ENCODE measurements at places on chromosomes 13 and 19.

GRCh38 chr19:50803633-50804419, 13.6 kb downstream of the ACP4 start:
- no peak for DNase-seq

- DNase-seq = no peak
Measured at GRCh38 chr13:77619655-77620054, 77.8 kb upstream of the SLAIN1 start.

GRCh38 chr13:97030705-97031452, 36.6 kb upstream of the OXGR1 start:
- DNase-seq = no peak

DNA sequence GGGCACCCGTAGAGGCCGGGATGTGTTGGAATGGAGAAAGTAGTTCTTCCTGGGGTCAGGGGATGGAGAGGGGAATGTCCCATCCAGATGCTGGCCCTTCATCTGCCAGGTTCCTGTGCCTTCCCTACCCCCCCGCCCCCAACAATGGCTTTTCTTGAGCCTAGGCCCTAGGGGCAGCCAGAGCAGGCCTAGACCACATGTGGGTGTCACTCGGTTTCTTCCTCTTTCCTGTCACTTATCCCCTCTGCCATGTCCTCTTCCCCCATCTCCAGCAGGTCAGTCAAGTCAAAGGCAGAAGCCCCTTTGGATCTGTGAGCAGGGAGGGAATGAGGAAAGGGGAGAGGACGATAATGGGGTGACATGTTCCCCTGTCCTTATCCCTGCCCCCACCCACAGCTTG, 36.4 kb downstream of the LYL1 start:
- no peak for DNase-seq

- no peak for DNase-seq
Measured at GRCh38 chr13:23701636-23702035, 131.4 kb downstream of the TNFRSF19 start.

- DNase-seq = no peak
Measured at GRCh38 chr13:80824229-80824628, 483.3 kb upstream of the SPRY2 start.

DNA sequence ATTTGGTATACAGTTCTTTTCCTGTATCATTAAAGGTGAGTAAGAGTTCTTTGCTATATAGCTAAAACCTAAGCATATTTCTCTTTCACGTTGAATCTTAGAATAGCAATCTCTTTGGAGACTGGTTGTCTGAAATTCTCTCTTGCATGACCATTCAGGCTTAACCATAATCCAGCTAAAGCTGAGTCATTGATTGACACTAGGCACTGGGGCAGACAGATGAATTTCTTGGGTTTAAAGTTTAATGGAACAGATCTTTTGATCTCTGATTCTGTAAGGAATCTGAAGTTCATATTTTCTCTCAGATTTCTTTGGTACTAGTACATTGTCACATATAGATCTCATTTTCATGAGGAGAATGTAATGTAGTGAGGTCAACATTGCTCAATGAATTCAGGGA, 397.3 kb upstream of the MIR17HG start:
- no peak for DNase-seq

GRCh38 chr19:5154799-5155426, 185.7 kb downstream of the PTPRS start:
- DNase-seq = peak; percentile 68

GRCh38 chr19:1340681-1341469, 42.8 kb upstream of the NDUFS7 start:
- no peak for DNase-seq

GRCh38 chr13:112997188-112998130, 28.4 kb downstream of the MCF2L start:
- DNase-seq = no peak

- DNase-seq = no peak
Measured at GRCh38 chr19:10008184-10008765, 2.0 kb downstream of the COL5A3 start.

DNA sequence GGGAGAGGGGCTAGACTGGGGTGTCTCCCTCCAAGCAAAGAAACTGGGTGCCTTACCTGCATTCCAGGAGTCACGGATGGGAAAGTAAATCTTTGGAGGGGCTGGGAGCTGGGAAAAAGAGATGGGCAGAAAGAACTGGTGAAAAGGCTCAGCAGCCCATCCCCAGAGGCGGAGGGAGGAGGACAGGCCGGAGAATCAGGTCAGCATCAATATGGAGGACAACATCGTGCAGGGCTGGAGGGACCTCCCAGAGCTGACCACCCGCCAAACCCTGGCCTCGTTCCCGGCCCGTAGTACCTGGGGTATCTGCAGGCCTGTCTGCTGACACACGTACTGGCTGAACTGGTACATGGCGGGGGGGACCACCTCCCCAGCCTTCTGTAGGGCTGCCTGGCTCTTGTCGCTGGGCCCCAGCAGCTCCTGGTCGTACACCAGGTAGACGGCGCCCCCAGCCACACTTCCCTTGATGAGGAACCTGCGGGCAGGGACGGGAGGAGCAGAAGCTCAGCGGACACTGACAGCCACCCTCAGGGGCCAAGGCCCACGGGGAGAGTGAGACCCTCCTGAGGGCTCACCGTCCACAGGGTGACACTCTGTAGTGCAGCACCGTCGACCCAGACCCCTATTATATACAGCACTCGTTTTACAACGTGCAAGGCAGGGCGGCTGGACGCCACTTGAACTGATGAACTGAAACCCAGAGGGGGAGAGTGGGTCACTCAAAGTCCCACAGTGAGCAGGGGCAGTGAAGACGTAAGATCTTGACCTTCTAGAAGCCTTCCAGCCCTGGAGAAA, 830 bp downstream of the MICOS13 start:
- DNase-seq = no peak

- DNase-seq = no peak
Measured at GRCh38 chr19:44939668-44940067, 2.4 kb upstream of the APOC4 start.

GRCh38 chr13:48304143-48304876, 759 bp downstream of the RB1 start:
- peak; percentile 66 for DNase-seq

DNA sequence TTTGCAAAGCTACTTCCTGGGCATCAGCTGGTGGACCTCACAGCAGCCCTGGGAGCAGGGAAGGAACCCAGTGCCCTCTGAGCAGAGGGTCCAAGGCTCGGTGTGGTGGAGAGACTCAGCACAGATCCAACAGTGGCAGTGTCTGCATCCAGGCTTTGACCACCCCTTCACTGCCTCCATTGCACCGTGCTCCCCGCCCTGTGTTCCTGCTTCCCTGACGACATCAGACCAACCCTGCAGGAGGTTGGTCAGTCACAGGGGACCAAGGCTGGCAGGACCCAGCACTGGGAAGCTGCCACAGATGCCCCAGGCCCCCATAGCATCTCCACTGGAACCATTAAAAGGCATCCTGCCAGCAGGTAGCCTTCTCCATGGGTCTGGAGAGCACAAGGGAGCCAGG, 7.8 kb upstream of the VSTM2B start:
- DNase-seq = no peak

DNA sequence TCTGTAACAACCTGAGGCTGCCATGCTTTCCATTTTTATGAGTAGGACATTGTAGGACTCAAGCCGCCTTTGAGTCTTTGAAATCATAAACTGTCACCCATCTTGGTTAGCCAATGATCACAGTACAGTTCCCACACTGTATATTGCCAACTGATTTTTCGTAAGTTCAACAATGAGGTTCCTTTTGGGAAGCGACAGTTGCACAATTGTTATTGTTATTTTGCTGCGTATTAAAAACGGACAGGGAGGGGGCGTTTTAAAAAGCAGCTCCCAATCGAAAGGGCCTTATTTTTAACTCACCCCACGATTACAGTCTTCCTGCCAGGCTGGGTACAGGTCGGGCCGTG, 601 bp downstream of the SLC46A3 start:
- no peak for DNase-seq

- peak; percentile 28 for DNase-seq
Measured at GRCh38 chr13:66689628-66690027, 540.5 kb downstream of the PCDH9 start.

- DNase-seq = no peak
Measured at GRCh38 chr19:34226036-34226435, 28.3 kb upstream of the GARRE1 start.

- no peak for DNase-seq
Measured at GRCh38 chr13:62209529-62209928, 793.9 kb upstream of the PCDH20 start.

DNA sequence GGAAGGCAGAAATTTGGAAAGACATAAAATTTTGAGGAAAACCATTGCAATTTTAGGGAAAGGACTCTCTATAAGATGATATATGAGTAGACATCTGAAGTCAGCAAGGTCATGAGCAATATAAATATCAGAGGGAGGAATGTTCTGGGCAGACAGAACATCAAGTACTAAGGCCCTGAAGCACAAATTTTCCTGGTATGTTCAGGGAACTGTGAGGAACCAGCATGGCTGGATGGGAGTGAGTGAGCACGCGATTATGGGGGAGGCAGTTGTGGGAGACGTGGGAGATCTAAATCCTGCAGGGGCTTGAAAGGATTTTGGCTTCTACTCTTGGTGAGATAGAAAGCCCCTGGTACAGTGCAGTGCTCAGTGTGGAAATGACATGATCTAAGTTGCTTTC, 112.0 kb downstream of the TBC1D4 start:
- DNase-seq = no peak

DNA sequence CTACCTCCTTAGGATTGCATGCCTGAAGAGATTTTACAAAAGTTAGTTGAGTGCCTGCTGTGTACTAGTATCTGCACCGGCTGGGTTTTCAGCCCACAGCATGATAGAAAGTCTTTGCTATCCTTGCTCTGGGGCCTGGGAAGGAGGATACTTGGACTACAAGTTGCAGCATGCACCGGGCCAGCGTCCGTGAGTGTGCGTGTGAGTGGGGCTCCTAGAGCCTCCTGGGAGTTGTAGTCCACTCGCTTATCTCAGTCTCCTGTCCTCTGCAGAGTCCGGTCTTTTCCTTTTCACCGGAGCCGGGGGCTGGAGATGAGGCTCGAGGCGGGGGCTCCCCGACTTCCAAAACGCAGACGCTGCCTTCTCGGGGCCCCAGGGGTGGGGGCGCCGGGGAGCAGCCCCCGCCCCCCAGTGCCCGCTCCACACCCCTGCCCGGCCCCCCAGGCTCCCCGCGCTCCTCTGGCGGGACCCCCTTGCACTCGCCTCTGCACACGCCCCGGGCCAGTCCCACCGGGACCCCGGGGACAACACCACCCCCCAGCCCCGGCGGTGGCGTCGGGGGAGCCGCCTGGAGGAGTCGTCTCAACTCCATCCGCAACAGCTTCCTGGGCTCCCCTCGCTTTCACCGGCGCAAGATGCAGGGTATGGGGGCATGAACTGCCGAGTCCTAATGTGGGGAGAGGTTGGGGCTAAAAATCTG, 20.6 kb downstream of the BRSK1 start:
- no peak for DNase-seq

- DNase-seq = no peak
Measured at GRCh38 chr13:50375792-50376191, 360.5 kb downstream of the KCNRG start.

- no peak for DNase-seq
Measured at GRCh38 chr13:24119626-24120508, 40.7 kb upstream of the SPATA13 start.

DNA sequence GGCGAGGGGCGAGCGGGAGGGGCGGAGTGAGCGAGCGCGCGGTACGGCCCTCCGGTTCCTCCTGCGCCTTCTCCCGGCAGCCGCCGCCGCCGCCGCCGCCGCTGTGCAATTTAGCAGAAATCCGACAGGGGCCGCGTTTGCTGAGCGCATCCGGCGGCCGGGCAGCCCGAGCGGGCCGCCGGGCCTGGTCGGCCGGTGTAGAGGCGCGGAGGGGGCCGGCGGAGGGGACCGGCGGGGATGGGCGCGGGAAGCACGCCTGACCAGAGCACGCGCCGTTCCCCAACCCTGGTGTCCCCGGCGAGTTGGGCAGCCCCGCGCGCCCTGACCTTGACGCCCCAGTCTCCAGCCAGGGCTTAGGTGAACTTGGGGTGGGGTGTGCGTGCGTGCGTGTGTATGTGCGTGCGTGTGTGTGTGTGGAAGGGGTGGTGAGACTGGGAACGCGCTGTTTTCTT, 144.5 kb upstream of the ZNF536 start:
- peak; percentile 76 for DNase-seq

DNA sequence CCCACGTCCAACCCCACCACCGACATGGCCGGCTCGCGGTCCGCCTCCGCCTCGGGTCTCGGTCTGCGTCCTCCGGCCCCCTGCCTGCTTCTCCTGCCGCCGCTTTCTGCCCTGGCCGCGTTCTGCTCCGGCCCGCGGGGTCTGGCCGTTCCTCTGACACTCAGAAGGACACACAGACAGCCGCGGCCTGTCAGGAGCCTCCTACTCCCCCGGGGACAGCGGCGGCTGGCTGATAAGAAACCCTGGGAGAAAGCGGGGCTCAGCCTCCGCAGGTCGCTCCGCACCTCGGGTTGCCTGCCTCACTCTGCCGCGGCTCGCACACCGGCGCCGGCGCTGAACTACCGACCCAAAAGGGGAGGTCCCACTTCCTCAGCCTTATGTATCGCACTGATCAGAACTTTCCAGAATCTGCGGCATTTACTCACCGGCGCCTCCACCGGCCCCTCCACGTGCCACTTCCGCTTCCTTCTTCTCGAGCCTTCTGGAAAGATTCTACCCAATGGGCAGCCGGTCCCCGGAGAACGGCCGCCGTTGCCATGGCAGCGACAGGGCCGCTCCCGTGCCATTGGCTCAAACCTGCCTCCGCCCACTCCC, at the start of gene HSPH1:
TSS of gene HSPH1 (minus strand) at position 348 of the 594 bp plus-strand sequence. CDS start at position 26, 322 bp downstream.
- DNase-seq = peak; percentile 96

- DNase-seq = peak; percentile 17
Measured at GRCh38 chr19:52734331-52734892, 432 bp downstream of the ZNF611 start.

DNA sequence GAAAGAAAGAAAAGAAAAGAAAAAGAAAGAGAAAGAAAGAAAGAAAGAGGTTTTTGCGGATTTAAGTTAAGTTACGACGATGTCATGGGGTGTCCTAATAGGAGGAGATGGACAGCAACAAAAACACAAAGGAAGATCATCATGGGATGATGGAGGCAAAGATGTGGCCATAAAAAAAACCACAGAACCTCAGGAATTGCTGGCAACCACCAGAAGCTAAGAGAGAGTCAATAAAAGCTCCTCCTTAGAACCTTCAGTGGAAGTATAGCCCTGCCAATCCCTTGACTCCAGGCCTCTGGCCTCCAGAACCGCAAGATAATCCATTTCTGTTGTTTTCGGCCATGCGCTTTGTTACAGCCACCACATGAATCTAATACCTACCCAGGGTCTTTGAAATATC, 11.5 kb downstream of the PLEKHA4 start:
- no peak for DNase-seq
